Aorta (tissue), 5 donors: ENCODE measurements at places on chromosomes 6 and 20. TPM values are rescaled to one million over a fixed set of nuclear protein-coding genes. Genes with fewer than 3 reads are reported as not detected.

- peak; percentile 88 for DNase-seq
Measured at GRCh38 chr20:297925-298775, 780 bp downstream of the ZCCHC3 start.

DNA sequence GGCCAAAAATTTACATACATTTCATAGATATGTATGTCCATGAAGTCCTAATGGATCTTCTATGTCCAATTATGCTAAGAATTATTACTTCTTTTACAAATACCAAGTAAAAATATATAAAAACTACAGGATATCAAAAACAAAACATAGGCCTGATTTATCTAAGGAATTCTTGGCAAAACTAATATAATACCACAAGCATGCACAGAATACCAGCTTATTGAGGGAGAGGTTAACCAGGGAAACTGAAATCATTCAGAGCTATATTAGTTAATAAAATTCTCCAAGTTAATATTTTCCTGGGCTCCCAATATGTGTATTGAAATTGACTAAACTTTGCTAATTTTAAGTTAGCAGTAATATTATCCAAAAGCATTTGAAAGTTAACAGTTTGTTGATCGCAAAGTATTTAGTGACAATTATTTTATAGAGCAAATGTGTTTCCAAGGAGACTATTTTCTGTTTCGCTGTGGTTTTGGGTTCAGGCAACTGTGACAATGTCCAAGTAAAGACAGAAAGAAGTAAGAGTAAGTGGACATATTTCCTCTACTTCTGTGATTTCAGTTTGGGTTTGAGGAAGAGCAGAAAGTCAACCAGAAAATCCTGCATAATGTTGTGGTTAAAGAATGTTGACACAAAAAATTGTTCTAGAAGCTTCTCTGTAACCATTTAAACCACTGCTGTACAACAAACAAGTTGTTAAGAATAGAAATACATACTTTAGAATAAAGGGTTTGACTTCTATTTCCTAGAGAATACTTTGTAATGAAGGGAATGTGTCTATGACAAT lies 167.4 kb downstream of the COL21A1 start:
- DNase-seq = no peak

DNA sequence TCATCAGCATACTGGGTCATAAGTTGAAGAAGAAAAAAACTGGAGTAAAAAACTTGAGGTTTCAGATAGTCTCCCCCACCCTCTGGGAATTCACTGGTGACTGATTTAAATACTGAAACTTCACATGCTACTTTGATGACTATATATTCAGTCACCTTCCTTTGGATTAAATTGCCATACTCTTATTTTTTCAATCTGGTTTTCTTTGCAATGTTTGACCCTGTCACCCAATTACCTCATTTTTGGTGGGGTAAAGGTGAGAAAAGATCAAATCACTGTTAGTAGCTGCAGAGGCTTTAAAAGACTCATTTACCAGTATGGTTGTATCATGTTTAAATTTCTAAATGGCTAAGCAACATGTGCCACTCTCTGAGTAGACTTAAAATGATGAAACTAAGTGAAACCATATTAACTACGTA lies 862.7 kb upstream of the FLRT3 start:
- no peak for DNase-seq

GRCh38 chr6:111958534-111958933 lies 85.3 kb upstream of the FYN start:
- no peak for DNase-seq

GRCh38 chr6:27775796-27776184 lies 136.4 kb downstream of the OR2B2 start:
- DNase-seq = no peak

DNA sequence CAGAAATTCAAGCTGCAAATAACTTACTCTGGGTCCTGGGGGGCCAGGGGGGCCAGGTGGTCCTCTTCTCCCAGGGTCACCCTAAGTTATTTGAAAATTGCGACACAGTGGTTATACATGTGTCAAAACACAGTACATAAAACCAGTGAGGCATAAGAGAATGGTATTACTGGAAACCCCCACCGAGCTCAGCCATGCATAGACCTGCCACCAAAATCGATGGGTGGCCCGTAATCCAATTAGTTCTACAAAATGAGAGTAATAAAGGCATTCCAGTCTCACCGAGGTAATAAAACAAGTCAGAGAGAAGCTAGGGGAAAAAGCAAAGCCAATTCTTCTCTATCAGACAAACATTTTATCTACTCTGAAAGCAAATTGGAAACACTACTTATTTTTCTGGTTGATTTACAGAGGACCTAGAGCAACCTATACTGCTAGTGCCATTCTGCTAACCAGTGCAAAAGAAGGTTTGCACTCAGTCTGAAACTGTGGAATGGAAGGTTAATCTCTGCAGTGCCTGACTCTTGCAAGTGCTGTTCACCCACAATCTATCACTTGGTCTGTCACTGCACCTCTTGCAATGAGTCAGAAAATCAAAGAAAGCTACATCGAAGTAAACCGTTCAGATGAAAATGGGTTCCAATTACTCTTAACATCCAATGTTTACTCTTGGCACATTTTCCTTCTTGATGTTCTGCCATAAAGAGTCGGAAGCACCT lies 32.4 kb downstream of the COL9A1 start:
- DNase-seq = no peak

DNA sequence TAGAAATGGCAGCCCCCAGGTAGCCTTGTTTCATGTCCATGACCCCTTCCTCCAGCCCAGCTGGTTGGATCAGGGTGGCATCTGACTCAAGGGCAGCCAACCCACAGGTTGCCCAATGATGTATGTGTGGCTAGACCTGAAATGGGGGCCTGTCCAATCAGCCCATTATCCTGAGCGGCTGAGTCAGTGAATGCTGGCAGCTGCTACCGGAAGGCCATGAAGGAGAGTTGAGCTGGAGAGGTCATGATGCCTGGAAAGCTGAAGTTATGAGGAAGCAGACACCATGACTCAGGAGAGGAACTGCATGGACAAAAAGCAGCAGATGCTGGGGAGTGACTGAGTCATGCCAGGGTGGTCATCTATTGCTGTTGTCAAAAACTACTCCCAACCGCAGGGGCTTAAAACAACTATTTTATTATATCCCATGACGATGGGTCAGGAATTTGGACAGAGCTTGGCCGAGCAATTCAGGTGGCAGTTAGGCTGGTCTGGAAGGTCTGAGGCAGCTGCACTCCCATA lies 67.3 kb downstream of the MDGA1 start:
- DNase-seq = peak; percentile 76

GRCh38 chr6:99393366-99393697 lies 663 bp downstream of the COQ3 start:
- no peak for DNase-seq

DNA sequence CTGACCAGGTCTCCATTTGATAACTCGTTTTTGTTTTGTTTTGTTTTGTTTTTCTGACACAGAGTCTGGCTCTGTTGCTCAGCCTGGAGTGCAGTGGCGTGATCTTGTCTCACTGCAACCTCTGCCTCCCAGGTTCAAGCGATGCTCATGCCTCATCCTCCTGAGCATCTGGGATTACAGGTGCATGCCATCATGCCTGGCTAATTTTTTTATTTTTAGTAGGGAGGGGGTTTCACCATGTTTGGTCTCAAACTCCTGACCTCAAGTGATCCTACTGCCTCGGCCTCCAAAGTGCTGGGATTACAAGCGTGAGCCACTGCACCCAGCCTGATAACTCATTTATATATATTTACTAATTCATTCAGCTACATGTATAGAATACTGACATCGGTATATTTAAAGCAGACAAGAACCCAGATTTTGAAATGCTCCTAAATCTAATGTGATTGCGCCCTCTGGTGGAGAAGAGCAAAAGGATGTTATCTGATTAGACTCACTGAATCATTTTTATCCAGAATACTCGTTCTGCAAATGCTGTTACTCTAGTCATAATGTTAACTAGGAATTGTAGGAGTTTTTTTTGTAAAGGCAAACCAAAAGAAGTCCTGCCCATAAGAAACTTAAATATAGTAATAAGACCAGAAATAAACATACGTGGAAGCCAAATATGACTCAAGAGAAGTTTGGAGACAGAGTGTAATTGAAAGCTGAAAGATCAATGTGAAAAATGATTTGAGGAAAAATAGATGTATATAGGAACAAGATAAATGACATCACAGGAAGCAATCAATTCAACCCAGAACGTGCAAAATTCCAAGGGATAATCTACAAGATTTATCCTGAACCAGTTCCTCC lies 5.3 kb upstream of the COL12A1 start:
- no peak for DNase-seq

GRCh38 chr6:158970640-158971275 lies 29.2 kb downstream of the RSPH3 start:
- no peak for DNase-seq

- DNase-seq = no peak
Measured at GRCh38 chr6:35057449-35058357, 83.4 kb downstream of the TCP11 start.

DNA sequence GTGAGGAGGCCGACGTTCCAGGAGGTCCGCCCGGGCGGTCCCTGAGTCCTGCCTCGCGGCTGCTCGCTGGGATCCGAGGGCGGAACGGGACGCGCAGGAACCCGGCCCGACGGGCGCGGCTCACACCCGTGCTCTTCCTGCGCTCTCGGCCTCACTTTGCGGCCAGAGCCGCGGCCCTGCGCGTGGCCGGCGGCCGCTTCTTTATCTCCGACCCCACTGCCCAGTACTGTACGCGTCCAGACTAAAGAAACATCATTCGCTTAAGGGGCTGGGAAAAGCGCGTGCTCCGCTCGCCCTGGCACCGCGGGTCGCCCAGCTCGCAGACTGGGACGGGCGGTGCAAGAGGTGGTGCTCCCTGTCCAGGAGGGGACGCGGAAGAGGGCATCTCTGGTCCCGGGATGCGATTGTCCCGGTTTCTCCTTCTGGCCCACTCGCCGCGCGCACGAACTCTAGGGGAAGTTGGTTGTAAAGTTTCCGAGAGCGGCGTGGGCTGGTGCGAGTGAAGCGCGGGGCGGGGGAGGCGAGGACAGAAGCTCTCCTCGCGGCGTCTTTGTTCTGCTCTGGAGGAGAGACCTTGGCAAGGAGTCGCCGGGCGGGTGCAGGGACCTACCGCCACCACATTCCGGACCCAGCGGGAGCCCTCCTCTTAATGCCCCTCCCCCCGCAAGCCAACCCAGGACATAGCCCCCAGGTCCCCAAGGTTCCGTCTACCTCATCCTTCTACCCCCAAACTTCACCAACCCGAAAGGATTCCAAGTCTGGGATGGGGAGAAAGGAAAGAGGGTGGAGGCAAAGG lies 71.0 kb downstream of the SOX4 start:
- peak; percentile 80 for DNase-seq

DNA sequence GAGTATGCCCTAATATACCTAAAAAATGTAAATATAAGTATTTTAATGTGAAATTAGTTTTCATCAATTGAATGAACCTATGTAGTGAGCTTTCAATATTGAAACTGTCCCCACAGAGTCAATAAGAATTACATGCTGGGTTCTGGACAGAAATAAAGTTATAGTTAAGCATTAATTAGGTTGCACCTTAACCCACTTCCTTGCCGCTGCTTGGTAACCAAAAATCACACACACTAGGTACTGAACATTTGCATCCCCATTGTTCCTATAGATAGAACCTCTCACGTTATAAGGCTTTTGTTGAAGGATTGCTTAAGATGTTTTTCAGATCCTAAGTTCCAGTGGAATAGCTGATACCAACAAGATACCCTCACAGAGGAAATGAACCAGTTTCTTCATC lies 237.1 kb upstream of the OPRM1 start:
- DNase-seq = no peak

DNA sequence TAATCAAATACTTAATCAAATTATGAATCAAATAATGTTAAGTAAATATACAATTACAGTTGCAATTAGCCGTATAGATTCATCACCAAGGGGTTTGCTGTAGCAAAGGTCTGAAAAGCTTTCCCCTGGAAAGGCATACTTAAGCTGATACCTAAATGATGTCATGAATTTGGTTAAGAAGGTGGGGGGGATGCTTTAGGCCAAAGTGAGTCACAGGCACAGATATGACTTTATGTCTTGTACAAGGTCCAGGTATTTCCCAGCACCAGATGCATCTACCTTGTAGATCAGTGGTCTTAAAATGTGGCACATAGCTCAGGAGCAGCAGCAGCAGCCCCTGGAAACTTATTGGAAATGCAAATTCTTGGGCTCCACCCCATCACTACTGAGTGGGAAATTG lies 557.3 kb upstream of the CDH4 start:
- no peak for DNase-seq

DNA sequence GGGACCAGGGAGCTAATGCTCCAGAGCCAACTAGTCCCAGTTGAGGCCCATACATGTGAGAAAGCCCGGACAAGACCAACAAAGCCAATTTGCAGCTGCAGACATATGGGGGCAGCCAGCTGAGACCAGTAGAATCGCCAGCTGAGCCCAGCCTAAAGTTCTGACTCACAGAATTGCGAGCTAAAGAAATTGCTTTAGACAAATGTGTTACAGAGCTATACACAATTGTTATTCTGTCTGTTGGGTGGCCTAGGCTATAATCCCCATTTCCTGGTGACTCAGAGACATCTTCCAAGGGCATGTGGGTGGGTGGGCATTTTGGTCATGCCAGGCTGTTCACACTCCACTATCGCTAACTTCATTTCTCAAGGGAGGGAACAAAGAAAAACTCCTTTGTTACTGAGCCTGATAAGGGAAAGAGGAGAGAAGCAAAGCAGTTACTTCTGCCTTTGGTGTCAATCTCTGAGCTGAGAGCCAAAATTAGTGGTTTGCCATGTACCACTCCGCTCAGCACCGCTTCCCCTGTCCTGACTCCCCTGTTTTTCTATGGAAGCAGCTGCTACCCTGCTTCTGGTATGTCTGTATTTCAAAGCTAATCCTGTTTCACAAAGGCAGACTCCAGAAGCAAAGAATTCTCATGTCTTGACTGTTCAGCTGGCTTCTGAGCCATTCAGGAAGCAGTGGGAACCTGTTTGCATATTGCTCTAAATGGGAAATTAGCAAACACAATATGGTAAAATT lies 26.1 kb downstream of the SCP2D1 start:
- DNase-seq = no peak

DNA sequence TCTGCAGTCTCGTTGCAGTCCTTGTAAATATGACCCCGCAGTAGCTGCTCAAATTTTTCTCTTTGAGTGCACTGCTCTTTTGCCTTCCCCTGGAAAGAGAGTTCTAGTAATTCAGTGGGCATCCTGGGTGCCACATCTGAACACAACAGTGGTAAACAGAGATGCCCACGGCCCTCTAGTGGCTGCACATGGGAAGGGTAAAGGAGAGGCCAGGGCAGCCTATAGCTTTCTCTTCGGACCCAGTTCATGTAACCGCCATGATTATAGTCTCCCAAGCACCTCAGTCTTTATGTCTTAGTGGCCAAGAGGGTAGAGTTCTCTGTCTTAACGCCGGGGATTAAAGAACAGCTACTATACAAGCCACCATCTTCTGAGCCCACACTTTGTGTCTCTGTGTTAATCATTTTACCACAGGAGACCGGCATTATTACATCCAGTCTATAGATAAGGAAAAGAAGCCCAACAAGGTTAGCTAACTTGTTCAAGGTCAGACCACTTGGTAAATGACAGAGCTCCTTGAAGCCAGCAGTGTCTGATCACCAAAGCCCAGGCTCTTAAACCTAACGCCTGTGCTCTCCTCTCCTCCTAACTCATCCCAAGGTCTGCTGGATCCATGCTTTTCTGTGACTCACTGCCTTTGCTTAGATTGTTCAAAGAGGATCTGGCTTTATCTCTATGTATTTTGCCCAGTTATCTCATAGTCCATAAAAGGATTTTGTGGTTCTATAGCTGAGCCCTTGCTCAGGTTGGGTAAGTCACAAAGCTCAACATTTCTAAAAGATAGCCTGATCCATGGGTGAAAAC lies 81.8 kb downstream of the ISM1 start:
- DNase-seq = no peak

The CPNE5 gene
- total RNA-seq = 7.9 TPM

The HAO1 gene
- total RNA-seq = not detected

The HUS1B gene
- total RNA-seq = 2.4 TPM

The BPIFB6 gene
- total RNA-seq = not detected

The CDYL gene
- 42.9 TPM for total RNA-seq

The STMND1 gene
- total RNA-seq = not detected
